ENCODE measurements at places on chromosomes 16 and 17.

- DNase-seq: no peak
- H3K4me1 ChIP-seq: peaks cover 3% of the 10 kb centered on the region
- no peaks in the 10 kb centered on the region for H3K27me3 ChIP-seq
Measured at GRCh38 chr17:28755486-28755885, 11.7 kb downstream of the TRAF4 start.

DNA sequence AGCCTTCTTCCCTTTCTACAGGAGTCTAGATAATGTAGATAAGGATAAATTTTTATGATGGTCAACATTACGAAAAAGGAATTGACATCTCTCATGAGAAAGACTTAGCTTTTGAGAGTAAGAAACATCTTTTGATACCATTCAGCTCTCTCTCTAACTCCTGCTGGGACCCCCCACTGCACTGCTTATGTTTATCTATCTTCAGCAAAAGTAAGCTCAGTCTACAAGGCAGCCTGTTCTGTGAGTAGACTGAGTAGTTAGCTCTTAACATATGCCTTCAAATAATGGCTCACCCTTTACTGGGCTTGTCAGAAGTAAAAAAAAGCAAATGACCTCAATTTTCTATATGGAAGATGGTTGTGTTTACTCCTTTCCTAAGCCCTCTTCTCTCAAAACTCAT lies 372.2 kb upstream of the CDH11 start:
- H3K4me1 ChIP-seq: no peaks in the 10 kb centered on the region
- no peak overlapping the region for H3K27ac ChIP-seq
- H3K36me3 ChIP-seq: no peaks in the 10 kb centered on the region
- H3K4me3 ChIP-seq: no peak overlapping the region
- H3K27me3 ChIP-seq: no peaks in the 10 kb centered on the region
- DNase-seq: no peak

GRCh38 chr17:81470270-81470943 lies 42.2 kb downstream of the ACTG1 start:
- no peaks in the 10 kb centered on the region for H3K36me3 ChIP-seq
- no peak overlapping the region for H3K4me3 ChIP-seq
- H3K27ac ChIP-seq: no peak overlapping the region
- DNase-seq: no peak
- H3K4me1 ChIP-seq: no peaks in the 10 kb centered on the region
- no peaks in the 10 kb centered on the region for H3K27me3 ChIP-seq

DNA sequence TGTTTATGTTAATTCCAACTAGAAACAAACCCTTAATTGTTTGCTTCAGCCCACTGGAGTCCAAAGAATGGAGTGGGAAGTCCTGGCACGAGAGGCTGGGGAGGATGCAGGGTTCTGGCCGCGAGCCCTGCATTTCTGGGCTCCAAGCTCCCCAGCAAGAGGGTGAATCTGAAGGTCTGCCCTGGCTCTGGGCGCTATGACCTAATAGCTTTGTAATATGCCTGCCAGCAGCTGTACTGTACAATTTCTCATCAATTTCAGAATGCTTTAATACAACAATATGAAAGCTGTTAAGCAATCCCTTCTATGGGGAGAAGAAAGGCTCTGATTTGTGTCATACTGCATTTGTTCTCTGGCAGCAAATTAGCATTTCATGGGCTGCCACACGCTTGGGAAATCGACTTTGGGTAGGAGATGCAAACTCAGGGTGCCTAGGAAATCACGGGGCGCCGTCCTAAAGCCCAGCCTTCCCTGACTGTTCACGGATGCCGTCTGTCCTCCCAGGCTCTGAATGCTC lies 43.8 kb downstream of the NDEL1 start:
- no peaks in the 10 kb centered on the region for H3K27me3 ChIP-seq
- H3K36me3 ChIP-seq: peaks cover 5% of the 10 kb centered on the region
- no peak overlapping the region for H3K4me3 ChIP-seq
- no peak overlapping the region for H3K27ac ChIP-seq
- no peak for DNase-seq

- no peak overlapping the region for H3K27ac ChIP-seq
- no peak overlapping the region for H3K4me3 ChIP-seq
- peaks cover 28% of the 10 kb centered on the region for H3K27me3 ChIP-seq
- no peaks in the 10 kb centered on the region for H3K36me3 ChIP-seq
- DNase-seq: no peak
- no peaks in the 10 kb centered on the region for H3K4me1 ChIP-seq
Measured at GRCh38 chr16:25764466-25764865, 72.7 kb downstream of the HS3ST4 start.

GRCh38 chr16:25950586-25951281 lies 259.0 kb downstream of the HS3ST4 start:
- no peak overlapping the region for H3K27ac ChIP-seq
- no peaks in the 10 kb centered on the region for H3K4me1 ChIP-seq
- DNase-seq: no peak
- H3K36me3 ChIP-seq: no peaks in the 10 kb centered on the region

DNA sequence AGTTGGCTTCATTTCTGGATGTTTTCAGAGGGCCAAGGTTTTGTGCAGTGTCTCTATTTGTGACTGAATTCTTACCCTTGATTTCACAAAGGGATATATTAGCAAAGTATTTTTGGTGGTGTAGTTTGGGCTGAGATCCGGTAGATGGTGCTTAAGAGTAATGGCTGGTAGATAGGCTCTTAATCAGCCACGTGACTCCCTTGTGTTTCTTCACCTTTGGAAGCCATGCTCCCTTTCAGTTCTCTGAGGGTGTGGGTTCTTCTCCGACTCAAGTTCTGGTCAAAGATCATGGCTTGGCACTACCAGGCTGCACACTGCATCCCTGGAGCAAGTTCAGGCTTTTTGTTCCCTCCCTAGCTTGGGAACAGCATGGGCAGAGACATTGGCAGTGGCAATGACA lies 887.3 kb downstream of the CDH8 start:
- no peak overlapping the region for H3K27ac ChIP-seq
- H3K27me3 ChIP-seq: no peaks in the 10 kb centered on the region
- no peak for DNase-seq

DNA sequence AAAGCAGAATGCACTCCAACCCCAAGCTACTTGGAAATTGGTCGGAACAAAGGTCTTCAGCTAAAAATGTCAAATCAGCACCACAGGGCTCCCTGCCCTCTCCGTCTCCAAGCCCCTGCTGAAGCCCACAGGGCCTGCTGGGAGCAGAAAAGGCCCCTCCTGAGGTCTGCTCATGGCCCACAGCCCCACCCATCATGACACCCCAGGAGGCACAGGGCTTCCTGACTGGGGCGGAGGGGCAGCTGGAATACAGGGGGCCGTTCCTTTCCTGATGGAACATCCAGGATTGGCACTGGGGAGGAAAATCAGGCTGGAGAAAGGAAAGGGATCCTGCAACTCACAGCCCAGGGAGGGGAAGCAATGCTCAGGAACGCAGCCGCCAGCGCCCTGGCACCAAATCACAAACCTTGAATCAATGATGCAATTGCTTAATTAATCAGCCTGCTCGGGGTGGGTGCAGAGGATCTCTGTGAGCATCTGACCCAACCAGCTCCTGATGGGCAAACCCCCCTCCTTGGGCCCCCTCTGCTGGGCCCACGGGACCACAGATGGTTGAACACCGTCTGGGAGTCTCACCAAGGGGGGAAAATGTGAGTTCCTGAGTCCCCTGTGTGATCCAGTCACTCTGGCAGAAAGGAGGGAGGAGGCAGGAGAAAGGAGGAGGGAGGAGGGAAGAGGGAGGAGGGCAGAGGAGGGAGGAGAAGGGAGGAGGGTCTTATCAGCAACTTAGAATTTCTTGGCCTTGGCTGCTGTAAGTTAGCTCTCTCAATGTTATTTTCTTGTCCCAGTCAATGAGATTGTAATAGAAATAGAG lies 155.5 kb downstream of the ZNF423 start:
- no peak overlapping the region for H3K27ac ChIP-seq
- no peak overlapping the region for H3K4me3 ChIP-seq
- H3K27me3 ChIP-seq: peaks cover 10% of the 10 kb centered on the region
- no peak for DNase-seq
- H3K4me1 ChIP-seq: no peaks in the 10 kb centered on the region

- no peak for DNase-seq
- no peak overlapping the region for H3K4me3 ChIP-seq
- H3K27me3 ChIP-seq: peaks cover 6% of the 10 kb centered on the region
- H3K4me1 ChIP-seq: no peaks in the 10 kb centered on the region
- H3K27ac ChIP-seq: no peak overlapping the region
Measured at GRCh38 chr17:11589716-11590115, 8.6 kb upstream of the DNAH9 start.

- H3K27ac ChIP-seq: no peak overlapping the region
- no peaks in the 10 kb centered on the region for H3K36me3 ChIP-seq
- H3K4me3 ChIP-seq: no peak overlapping the region
- peaks cover 61% of the 10 kb centered on the region for H3K4me1 ChIP-seq
Measured at GRCh38 chr17:36212966-36213365, 2.1 kb downstream of the CCL4L2 start.

- H3K4me3 ChIP-seq: peak overlapping the region; percentile 63
- peaks cover 58% of the 10 kb centered on the region for H3K4me1 ChIP-seq
- H3K36me3 ChIP-seq: no peaks in the 10 kb centered on the region
- no peaks in the 10 kb centered on the region for H3K27me3 ChIP-seq
Measured at GRCh38 chr17:76997981-76998531, 129.9 kb downstream of the MGAT5B start.

DNA sequence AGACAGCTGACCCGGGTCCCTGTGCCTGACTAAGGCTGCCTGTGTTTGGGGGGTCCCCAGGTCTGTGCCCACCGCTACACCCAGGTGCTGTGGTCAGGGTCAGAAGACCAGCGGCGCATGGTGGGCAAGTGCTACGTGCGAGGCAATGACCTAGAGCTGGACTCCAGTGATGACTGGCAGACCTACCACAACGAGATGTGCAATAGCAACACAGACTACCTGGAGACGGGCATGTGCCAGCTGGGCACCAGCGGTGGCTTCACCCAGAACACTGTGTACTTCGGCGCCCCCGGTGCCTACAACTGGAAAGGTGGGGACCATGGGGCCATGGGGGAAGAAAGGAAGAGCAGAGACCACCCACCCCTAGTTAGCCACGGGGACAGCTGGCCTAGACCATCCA lies 12.1 kb downstream of the ITGA3 start:
- no peak overlapping the region for H3K27ac ChIP-seq
- H3K27me3 ChIP-seq: no peaks in the 10 kb centered on the region
- H3K36me3 ChIP-seq: peaks cover 10% of the 10 kb centered on the region
- DNase-seq: no peak
- peaks cover 9% of the 10 kb centered on the region for H3K4me1 ChIP-seq

DNA sequence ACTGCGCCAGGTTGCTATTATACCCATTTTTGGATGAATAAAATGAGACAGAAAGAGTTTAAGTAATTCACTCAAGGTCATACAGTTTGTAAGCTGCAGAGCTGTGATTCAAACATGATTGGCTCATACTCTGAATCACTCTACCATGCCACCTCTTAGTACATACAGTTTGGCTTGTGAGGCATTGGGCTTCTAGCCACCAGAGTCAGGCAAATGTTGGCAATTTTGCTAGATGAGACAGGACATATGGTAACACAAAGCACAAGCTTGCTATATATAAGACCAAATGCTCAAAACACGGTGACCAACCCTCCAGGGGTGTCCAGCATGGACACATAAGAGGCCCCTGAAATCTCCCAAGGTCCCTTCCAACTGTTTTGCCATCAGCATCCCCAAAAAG lies 236.0 kb upstream of the IRX5 start:
- H3K27me3 ChIP-seq: peaks cover 5% of the 10 kb centered on the region
- no peak overlapping the region for H3K27ac ChIP-seq
- H3K36me3 ChIP-seq: no peaks in the 10 kb centered on the region
- no peak overlapping the region for H3K4me3 ChIP-seq

GRCh38 chr16:5383737-5384136 lies 286.1 kb upstream of the EEF2KMT start:
- H3K27ac ChIP-seq: no peak overlapping the region
- H3K27me3 ChIP-seq: peaks cover 27% of the 10 kb centered on the region
- no peak for DNase-seq
- H3K4me1 ChIP-seq: no peaks in the 10 kb centered on the region
- no peak overlapping the region for H3K4me3 ChIP-seq

DNA sequence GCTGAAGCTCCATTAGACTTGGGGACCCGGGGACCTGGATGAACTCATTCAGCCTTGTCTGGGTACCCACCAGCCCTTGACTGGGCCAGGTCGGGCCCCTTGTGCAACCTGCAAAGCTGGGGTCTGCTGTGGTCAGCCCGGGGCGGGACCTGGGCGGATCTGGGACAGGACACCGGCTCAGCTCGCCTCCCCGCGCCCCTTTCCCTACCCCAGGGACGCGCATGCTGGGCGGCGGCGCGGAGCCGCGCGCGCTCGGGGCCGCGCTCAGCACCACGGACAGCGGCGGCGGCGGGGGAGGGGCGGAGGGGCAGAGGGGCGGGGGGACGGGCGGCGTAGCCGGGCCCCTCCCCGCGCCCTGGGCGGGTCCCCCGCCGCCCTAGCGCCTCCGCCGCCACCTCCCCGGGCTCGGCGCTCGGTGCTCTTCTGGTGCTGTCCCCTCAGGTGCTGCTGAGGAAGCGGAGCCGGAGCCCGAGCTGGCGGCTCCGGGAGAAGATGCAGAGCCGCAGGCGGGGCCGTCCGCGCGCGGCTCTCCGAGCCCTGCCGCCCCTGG lies 7.4 kb downstream of the ACD start:
- H3K27me3 ChIP-seq: no peaks in the 10 kb centered on the region
- H3K27ac ChIP-seq: no peak overlapping the region
- DNase-seq: no peak
- no peak overlapping the region for H3K4me3 ChIP-seq
- H3K4me1 ChIP-seq: peaks cover 7% of the 10 kb centered on the region
